NCI-H526 treated with DMSO at 0.1 percent for 48 hours (cell line): ENCODE measurements at places on chromosomes 11 and 22.

DNA sequence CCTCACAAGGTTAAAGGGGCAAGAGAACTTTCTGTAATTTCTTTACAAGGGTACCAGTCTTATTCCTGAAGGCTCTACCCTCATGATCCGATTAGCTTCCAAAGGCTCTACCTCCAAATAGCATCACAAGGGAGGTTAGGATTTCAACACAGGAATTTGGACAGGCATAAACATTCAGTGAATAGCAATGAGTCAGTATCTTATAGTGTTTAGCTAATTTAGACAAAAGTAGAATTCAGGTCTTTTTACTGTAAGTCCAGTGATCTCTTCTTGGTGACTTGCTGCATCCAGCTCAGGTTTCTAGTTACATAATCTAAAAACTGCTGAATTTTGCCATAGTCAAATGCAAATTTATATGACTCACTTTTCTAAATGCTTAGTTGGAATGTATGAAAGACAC lies 1995.6 kb upstream of the RAG2 start:
- no peak for DNase-seq

DNA sequence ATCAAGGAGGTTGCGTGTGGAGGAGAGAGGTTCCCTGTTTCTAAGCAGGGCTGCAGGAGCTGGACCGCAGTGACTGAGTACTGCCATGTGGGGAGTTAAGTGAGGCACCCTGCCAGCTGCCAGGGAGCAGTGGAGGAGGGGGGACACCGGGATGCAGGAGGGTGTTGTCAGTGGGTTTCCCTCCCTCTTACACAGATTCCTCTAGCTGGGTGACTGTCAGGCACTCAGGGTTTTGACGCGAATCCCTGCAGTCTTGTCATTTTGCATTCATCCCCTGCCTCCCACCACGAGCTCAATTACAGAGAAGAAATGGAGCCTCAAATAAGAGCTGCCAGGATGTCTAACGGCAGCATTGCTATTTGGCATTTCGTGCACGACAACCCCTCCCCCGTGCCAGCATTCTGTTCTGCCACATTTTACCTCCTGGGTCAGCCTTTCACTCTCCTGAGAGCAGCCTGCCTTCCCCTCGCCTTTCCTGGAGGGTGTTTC lies 119.8 kb upstream of the SORL1-AS1 start:
- DNase-seq, result no peak

GRCh38 chr11:312092-312816 lies 1.6 kb upstream of the IFITM1 start:
- no peak for DNase-seq

- DNase-seq, result no peak
Observed at GRCh38 chr11:2450321-2451041, 5.7 kb downstream of the KCNQ1 start.

DNA sequence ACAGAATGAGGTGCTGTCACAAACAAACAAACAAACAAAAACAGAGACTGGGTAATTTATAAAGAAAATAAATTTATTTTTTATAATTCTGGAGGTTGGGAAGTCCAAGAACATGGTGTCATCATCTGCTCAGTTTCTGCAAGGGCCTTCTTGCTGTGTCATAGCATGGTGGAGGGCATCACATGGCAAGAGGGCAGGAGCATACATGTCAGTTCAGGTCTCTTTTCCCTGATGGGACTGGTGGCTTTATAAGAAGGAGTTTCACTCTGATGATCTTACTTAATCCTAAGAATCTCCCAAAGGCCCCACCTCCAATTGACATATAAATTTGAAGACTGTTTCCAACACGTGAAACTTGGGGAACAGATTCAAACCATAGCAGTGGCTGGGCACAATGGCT lies 135.7 kb downstream of the NECTIN1 start:
- DNase-seq, result no peak

- no peak for DNase-seq
Observed at GRCh38 chr11:26909991-26910591, 83.8 kb upstream of the FIBIN start.

DNA sequence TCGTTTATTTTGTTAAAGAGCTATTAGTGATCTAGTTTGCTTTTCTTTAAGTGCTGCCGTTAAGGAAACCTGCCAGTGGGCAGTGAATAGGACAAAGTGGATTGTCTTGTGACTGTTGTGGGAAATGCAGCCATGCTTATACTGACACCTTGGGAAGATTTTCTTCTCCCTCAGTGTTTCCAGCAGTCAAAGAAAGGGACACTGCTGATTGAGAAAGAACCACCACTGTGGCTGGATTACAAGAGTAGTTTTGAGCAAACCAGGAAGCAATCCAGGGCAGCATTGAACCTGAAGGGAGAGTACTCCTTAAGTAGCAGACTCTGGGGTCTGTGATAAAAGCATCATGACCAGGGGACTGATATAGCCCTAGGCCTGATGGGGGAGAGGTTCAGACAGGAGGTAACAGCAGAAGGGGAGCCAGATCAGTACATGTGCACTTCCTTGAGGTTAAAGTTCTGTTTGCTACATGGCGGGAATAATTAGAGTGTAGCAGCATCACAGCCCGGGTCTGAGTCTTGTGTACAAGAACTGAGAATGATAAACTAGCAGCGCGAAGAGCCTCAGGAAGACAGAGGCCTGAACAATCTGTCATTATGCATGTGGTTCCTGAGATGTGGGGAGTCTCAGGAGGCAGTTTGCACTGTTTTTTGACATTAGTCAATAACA lies 167.8 kb downstream of the C11orf91 start:
- DNase-seq, result no peak

- DNase-seq, result no peak
Observed at GRCh38 chr11:64862987-64863390, 15.4 kb downstream of the EHD1 start.

DNA sequence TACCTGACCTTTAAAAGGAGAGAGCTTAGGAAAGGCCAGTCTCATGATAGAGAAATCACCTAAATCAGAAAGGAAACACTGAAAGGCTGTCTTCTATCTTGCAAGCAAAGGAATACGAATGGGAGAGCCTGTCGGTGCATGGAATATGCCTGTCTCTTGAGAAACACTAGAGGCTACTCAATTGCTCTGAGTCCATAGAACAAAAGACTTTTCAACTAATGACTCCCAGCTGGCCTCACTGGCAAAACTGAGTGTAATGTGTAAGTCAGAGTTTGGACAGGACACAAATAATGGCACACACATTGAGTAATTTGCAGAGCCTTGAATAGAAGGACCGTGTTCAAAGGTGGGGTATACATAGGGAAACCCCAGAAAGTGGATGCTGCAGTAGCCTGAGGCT lies 171.0 kb upstream of the ARHGAP20 start:
- no peak for DNase-seq

DNA sequence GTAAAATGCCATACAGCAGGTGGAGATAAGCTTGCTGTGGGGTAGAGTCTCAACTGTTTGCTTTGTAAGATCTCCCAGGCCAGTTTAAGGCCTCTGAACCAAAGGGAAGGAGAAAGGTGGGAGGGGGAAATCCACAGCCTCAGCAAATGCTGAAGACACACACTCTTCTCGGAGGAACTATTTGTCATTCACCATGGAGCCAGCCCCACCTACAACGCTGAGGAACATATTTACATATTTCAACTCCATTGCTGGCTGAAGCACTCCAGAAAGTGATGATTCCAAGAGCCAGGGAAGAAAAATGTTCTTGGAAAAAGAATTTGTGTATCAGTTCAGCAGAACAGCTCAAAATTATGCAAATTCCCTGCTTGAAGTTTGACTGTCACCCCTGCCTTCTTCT lies 6.5 kb downstream of the TENM4 start:
- peak; percentile 57 for DNase-seq

- DNase-seq, result no peak
Observed at GRCh38 chr11:121291319-121291718, 1.3 kb upstream of the SC5D start.

DNA sequence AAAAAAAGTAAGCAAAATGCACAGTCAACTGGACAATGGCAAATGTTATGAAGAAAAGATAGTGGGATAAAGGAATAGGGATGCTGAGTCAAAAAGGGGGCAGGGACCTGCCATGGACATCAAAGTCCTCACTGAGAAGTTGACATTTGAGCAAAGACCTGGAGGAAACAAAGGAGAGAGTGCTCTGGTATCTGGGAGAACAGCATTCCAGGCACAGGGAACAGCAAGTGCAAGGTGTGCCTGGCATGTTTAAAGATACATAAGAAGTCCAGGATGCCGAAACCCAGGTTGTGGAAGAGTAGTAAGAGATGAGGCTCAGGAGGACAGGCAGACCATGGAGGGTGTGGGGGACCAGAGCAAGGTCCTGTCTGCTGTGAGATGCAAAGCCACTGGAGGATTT lies 123.3 kb downstream of the RRAS2 start:
- DNase-seq, result no peak

- no peak for DNase-seq
Observed at GRCh38 chr22:17748555-17749353, 25.5 kb downstream of the BID start.

DNA sequence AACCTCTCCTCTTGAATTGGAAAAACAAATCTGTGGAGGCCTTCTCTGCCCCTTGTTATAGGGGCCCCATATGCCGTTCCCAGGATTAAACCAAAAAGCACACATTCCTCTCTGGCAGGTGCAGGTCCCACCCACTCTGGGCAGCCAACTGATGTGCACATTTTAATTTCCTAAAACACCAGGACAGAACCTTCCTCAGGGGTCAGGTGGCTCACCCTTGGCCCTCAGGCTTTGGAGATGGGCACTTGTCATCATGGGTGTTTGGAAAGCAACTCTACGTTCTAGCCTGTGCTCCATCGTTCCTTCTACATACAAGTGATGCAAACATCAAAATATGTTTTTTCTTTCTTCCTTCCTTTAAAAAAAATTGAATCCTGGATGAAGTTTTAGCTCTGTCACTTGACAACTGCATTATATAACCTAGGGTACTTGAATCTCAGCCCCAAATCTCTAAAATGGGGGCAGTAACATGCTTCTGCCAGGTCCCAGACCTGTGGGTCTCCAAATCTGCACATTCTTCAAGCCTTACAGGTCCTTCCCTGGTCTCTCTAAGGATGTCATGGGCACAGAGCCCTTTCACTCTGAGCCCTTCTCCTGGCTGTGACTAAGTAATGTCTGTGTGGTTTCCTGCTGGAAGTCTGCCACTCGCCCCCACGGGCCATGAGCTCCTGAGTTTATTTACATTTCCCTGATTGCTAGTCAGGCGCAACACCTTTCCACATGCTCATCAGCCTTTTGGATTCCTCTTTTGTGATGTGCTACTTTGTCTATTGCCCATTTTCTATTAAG lies 43.8 kb downstream of the KCNQ1OT1 start:
- DNase-seq, result peak; percentile 10

- no peak for DNase-seq
Observed at GRCh38 chr11:63537293-63538101, 889 bp downstream of the PLAAT4 start.

GRCh38 chr11:123152951-123153350 lies 42.1 kb downstream of the CLMP start:
- no peak for DNase-seq

DNA sequence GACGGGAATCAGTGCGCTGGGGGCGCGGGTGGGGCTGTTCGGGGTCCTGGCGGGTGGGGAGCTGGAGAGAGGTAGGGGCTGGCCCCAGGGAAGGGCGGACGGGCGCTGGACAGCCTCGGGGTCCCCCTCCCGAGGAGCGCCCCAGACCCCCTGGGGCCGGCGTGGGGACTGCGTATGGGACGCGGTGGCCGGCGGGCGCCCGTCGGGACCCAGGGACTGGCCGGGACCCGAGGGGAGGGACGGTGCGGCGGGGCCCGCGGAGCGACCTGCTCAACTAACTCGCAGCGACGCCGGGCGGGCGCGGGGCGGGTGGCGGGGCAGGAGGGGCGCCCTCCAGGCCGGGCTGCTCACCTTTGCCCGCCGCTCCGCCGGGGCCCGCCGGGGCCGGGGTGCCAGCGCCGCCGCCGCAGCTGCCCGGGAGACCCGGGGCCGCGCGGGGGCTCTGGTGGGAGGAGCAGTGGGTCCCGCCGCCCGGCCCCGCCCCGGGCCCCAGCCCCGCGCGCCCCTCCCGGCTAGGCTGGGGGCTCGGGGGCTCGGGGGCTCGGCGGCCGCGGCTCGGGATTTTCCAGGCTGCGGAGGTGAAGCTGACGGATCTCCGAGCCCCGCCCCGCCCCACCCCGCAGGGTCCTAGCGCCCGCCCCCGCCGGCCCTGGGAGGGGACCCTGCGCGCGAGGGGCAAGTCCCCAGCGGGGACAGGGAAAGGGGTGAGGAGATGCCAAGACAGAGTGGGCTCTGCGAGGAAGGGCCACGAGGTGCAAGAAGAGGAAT lies 12.3 kb downstream of the STARD10 start:
- peak; percentile 16 for DNase-seq

DNA sequence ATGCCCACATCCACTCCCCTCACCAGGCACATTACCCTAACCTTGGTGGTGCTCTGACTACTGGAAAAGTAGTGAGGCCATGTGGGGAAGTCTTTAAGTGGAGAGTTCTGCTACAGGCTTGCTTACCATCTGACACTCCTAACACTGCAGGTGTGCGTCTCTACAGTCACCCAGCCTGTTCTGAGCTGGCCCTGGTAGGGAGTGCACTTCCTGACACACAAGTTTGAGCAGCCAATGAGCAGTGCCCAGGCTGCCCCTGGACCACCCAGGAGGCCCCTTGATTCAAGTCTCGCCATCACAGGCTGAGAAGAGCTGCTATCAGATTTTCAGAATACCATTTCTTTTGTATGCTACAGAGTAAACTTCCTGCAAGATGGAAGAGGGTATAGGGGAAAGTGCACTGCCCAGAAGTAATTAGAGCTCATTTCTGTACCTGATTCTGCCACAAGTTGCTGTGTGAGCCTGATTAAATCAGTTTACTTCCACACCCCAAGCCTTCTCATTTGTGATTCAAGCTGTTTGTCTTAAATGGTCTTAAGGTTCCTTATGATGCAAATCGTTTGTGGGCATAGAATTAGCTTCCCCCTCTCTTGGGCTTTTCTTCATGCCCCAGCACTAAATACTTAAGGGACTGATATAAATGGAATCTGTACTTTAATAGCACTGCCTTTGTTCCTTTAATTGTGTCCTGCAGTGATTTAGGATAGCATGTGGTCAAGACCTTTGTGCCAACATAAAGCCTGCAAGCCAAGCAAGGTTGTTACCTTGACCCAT lies 22.2 kb downstream of the OPCML start:
- DNase-seq, result no peak

DNA sequence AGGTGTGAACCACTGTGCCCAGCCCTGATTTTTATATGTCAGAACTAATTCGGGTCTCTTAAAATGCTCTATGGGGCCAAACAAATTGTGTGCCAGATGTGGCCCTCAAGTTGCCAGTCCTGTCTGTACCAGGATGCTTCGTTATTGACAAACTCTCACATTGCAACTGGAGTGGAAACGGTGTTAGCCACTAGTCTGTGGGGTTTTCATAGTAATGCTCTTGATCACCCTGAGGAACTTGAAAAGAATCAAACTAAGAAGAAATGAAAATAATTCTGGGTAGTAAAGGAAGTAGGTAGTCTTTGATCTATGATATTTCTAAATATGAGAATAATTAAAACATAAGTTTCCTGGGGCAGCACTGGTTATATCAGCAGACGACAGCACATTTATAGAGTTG lies 67.3 kb upstream of the ADSL start:
- DNase-seq, result no peak

- DNase-seq, result no peak
Observed at GRCh38 chr11:65633390-65634108, 4.4 kb upstream of the SIPA1 start.

- no peak for DNase-seq
Observed at GRCh38 chr11:76005756-76006155, 190.7 kb downstream of the UVRAG start.
